ENCODE measurements at places on chromosomes 11 and 22.
A peak's percentile ranks its signal among the peaks of the same experiment; 100 is the strongest.

- DNase-seq = no peak
These were observed 46.9 kb downstream of the DDX6 start for GRCh38 chr11:118744046-118744445.

DNA sequence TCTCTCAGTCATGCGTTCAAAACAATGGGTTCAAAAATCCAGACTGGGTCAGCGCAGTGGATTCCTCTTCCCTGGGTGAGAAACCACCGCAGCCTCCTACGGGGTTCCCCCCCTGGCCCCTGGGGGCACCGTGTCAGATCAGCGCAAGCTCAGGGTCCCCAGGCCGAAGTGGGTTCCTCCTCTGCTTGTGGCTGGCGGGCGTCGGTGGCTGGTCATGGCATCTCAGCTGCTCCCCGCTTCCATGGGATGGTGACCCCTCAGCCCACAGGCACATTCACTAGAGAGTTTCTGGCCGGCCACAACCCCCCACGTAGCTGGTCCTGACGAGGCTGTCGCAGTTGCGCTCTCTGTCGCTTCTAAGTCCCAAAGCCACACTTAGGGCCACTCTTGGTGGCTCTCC, 389.8 kb downstream of the TBC1D22A start:
- DNase-seq = no peak

DNA sequence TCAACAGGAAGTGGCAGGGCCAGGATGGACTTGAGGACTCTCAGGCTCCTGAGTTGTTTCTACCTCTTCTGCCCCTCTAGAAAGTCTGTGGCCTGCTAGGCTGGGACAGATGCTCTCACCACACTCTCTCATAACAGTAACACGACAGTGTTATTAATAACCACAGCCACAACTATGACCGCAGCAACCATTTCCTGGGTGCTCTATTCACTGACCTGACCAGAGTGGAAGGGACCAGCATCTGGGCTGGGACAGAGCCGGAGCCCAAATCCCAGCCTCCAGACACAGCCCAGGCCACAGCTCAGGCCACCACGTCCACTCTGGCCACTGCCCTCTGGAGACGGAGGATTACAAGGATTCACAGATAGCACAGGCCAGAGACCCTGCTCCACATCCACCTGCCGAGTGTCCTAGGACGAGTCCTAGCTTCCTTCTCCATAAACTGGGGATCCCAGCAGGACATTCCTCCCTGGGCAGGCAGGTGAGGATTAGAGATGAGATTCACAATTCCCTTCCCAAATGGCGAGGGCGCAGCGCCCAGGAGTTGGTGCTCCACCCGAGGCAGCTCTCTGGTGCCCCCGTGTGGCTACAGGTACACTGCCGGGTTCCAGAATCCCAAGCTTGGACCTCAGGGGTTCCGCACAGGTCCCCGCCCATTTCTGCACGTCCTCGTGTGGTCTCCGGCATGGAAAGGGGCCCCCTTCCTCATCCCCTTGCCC, 7.1 kb downstream of the PNPLA5 start:
- DNase-seq = peak; percentile 49

DNA sequence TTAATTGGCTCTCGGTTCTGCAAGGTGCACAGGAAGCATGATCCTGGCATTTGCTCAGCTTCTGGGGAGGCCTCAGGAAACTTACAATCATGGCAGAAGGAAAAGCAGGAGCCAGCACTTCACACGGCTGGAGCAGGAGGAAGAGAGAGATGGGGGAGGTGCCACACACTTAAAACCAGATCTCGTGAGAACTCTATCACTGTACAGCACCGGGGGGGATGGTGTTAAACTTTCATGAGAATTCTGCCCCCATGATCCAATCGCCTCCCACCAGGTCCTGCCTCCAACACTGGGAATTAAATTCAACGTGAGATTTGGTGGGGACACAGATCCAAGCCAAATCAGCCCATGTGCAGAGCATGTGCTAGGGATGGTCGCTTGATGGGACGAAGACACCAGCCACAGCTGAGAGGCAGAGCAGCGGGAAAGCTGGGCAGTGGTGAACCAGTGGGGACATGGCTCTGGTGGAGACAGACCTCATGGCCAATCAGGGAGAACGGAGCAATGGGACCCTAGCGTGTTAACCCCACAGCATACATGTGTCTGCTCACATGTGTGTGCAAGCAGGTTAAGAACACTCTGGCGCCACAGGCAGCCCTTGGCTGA, 6.2 kb downstream of the TANGO2 start:
- no peak for DNase-seq

DNA sequence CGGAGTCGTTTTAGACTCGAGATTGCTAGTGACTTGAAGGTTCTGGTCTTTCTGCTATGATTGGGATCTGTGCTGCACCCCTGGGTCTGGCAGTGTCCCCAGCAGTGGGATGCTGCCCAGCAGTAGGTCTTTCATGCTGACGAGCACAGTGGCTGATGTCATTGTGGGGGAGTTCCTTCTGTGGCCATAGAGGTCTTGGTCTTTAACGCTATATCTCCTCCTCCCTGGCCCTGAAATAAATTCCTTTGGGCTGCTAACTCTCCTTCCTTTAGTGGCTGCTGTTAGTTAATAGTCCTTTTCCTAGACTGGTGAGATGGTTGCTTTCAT, 136.3 kb downstream of the TEAD1 start:
- no peak for DNase-seq

- DNase-seq = no peak
These were observed 55.7 kb downstream of the NRXN2 start for GRCh38 chr11:64667154-64667745.

- DNase-seq = no peak
These were observed 3.3 kb downstream of the MAP4K2 start for GRCh38 chr11:64799623-64800302.

DNA sequence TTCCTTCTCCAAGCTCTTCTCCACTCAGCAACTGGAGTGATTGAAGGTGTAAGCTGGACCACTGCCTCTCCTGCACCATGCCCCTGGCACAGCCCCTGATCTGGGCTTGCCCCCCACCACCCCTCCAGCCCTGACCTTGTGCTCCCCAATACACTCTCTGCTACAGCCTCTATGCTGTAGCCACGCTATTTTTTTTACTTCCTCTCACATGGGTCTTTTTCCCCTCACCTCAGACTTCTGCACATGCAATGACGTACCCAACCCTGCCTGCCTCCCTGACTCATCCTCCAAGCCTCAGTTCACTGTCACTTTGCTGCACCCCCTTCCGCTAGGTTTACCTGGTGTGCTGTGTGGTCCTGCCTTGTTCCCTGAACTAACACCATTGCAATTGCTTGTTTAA, 9.0 kb downstream of the CSNK2A3 start:
- no peak for DNase-seq

DNA sequence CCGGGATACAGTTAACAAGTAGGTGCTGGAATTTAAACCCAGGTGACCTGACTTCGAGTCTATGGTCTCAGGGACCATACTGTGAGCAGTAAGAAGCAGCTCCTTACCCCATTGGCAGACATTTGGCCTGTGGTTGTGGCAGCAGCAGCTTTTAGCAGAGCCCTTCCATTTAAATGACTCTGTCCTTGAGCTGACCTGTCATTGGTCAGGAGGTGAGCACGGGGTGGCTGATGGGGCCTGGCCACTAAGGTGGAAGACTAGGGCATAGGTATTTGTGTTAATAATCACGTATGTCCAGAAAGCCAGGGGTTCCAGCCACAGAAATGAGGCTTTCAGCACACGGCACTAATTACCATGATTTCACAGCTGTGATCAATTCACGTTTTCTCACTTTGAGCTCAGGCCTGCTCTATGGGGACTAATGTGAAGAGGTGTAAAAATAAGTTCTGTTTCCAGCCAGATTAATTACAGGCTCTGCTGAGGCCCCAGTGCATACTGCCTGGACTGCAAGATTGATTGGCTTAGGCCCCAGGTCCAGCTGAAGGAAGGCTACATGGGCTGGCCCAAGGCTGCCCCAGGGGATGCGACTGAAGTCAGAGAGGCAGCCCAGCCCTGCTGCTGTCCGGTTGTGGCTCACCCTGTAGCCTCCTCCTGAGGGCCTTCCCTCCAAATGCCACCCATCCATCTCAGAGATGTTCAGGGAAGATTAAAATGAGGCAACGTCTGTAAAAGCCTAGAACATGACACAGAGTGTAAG, 76.0 kb downstream of the FDX1 start:
- peak; percentile 21 for DNase-seq

DNA sequence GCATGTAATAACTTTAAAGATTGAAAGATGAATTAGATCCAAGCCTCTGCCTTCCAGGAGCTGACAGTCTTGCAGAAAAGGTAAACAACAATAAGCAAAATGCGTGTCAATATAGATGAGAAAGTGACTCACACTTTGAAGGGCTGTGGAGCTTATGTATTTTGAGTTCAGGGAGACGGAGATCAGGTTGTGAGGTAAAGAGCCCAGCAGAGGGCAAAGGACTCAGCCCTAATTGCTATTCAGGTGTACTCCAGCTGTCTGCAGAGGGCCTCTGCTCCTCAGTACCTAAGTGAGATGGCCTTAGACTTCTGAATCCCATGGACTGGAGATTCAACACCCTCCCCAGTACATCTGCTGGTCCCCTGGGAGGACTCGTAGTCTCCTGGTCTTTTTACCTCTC, 22.9 kb upstream of the CTR9 start:
- DNase-seq = no peak

DNA sequence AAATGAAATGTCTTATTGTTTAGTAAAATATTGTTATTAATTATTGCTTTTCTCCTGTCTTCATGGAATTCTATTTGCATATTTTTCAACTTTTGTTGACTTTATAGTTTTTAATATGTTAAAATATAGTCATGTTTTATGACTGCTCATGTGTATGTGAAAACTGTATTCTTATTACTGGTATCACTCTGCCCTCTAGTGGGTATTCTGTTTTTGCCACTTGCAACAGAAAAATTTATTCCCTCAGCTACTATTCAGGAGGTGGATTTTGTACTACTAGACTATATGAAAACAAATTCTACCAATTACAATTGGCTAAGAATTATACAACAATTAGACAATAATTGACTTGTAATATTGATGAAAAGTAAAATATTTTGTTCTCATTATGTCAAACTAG, 45.0 kb downstream of the OR4C6 start:
- no peak for DNase-seq

GRCh38 chr22:33142282-33143055, 84.3 kb upstream of the SYN3 start:
- no peak for DNase-seq

GRCh38 chr11:62127941-62128770, 4.3 kb downstream of the INCENP start:
- no peak for DNase-seq

GRCh38 chr11:62015615-62016014, 48.2 kb upstream of the FTH1 start:
- no peak for DNase-seq

GRCh38 chr11:69921128-69922014, 102.2 kb upstream of the FGF3 start:
- DNase-seq = no peak

DNA sequence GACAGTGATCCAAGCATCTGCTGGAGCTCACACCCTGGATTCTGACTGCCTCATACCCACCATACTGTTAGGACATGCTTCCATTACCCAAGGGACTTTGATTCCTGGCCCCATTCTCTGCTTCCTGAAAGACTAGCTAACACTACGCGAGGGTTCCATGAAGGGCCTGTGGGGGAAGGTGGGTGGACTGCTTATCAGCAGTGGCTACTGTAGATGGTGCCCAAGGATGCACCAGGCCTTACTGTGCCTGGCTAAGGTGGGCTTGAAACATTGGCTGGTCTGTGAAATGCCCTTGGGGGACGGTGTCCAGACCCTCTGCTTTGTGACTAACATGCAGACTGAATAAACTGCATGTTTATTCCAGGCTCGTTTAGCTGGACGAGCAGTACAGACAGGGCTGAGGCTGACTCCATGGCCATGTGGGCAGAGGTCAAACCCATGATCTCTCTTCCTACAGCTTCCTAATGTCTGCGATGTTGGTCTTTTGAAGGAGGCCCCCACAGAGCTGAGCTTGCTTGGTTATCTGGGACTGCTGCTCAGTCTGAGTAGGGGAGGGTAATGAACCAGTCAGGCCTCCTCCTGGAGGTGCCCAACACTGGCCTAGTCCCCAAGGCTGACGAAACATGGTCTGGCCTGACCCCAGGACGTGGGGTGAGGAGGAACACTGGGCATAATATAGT, 48.3 kb upstream of the PHOX2A start:
- DNase-seq = no peak

GRCh38 chr11:94897330-94897768, 76.0 kb downstream of the CWC15 start:
- no peak for DNase-seq

- DNase-seq = no peak
These were observed 8.1 kb downstream of the PRR33 start for GRCh38 chr11:1883346-1884302.

DNA sequence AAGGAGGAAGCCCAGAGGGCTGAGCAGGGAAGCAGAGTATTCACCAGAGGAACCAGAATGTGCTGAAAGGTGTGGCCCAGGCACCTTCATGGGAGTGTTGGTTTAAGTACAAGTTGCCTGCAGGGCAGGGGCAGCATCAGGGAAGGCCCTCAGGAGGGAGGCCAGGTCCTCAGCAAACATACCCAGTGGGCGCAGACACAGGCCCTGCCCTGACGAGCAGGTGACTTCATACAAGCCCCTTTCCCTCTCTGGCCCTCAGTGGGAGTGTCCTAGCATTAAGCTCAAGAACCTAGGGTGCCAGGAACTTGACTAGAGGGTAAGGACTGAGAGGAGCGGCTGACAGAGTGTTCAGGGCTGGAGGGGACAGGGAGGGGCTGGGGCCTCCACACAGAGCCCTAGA, 7.5 kb upstream of the CASTOR1 start:
- no peak for DNase-seq

DNA sequence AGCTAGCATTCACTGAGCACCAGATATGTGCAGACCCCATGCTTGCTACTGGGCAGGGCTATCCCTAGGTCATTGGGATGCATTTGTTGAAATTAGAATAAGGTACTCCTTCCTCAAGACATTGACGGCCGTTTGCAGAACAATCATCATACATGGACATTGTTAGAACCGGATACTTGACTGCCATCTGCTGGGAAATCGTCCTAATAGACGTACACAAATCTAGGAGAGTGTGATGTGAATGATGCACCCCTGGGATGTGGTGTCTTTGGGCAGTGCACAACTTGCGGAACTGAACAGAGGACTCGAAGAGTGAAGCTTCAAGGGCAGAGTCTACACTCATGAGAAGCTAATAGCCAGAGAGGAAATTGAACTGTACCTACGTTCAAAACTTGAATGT, 35.9 kb downstream of the MYO18B start:
- no peak for DNase-seq

DNA sequence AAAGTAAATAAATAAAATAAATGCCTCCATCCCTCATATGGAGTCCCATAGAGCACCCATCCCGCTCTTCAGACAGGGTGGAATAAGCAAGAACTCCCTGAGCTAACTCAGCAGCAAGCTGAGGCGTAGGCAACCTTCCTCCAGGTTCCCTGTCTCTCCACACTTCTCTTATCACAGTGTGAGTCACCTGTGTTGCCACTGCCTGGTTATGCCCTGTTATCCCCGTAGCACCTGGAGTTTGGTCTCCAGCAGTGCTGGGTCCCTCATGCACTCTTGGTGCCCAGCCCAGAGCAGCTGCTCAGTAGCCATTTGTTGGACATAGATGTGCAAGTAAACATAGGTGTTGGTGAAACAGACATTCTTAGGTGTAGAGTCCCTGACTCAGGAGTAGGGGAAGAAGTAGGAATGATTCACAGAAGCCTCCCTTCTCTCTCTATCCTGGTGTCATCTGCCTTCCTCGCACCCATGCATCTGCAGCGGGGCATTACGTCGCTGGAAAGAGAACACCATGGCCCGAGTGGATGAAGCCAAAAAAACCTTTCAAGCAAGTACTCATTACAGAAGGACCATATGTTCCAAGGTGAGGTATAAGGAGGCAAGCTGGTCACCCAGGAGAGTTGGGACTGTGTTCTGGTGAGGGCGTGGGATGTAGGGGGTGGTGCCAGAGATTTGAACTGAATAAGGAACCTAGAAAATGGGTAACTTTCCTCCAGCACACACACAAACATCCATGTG, 56.0 kb downstream of the PISD start:
- DNase-seq = no peak

All from heart right ventricle (tissue), 16 donors.